NCI-H460 (cell line): ENCODE measurements at places on chromosomes 2 and 18.

- no peak for DNase-seq
Measured at GRCh38 chr2:119429225-119429981, 2.3 kb upstream of the TMEM37 start.

GRCh38 chr2:134457353-134457752 lies 203.5 kb downstream of the MGAT5 start:
- no peak for DNase-seq

GRCh38 chr18:65548316-65548715 lies 202.5 kb upstream of the CDH7 start:
- no peak for DNase-seq

DNA sequence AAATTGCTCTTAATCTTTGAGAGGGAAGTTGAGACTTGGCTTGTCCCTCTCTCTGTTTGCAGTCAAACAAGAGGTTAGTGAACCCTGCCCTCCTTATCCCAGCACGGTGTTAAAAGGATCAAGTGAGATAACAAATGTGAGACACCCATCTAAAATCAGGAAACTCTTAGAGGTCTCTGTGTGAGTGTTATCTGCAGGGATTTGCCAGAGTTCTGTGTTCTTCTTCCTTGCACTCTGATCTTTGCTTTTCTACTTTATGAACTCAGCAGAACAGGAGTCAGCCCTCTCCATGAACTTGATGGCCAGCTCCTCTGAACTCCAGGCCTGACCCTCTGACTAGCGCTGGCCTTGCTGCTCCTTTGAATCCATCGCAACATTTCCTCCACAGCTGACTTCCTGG lies 123.8 kb downstream of the NCKAP5 start:
- DNase-seq: no peak

DNA sequence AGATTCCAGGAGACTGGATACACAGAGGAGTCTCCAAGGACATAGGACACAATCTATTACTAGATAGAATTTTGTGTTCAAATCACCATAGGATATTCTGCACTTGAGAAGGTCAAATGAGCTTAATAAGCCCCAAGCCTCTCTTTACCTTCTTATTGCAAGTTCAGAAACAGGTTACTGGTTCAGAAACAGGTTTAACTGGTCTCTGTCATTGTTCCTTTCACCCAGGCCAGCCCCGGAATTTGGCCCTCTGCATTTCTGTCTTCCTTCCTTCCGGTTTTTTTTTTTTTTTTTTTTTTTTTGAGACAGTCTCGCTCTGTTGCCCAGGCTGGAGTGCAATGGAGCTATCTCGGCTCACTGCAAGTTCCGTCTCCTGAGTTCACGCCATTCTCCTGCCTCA lies 700.2 kb downstream of the EPHA4 start:
- DNase-seq: no peak

- no peak for DNase-seq
Measured at GRCh38 chr2:69021727-69022126, 8.7 kb downstream of the ANTXR1 start.

DNA sequence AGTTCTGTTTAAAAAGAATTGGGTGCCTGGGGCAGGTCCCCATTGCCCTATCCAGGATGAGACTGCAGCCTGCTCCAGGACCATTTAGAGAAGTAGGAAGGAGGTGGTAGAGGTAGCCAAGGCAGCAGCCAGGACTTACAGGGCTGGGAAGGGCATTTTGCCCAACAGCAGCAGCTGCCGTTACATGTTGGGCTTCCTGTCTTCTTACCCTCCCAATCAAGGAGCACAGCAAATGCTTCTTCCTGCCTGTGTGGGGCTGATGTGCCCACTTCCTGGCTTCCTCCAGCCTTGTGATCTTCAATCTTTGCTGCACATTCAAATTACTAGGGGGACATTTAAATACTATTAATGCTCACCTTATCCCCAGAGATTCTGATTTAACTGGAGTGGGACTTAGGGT lies 112.0 kb downstream of the QPCT start:
- no peak for DNase-seq
